ENCODE measurements at places on chromosomes 7 and 10.

GRCh38 chr10:103637927-103638557, 144.5 kb downstream of the NEURL1 start:
- DNase-seq = no peak

GRCh38 chr10:10128387-10128786, 889.3 kb upstream of the CELF2 start:
- no peak for DNase-seq

DNA sequence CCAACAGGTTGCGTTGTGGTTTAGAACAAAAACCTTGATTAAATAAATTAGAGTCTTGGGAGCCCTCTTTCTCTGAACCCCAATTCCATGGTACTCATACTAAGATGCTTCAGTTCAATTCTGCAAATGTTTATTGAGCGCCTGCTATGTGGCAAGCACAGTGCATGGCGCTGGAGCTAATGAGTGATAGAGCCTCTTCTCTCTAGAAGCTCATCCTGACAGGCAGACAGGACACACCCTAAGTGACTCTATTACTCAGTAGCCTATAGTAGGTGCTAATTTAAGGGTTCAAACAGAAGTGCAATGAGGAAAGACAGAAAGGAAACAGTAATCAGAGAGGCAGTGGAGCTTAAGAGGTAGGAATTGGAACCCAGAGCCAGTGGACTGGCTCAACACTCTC, 124.4 kb upstream of the C7orf33 start:
- DNase-seq = no peak

GRCh38 chr7:81482600-81483186, 287.2 kb downstream of the HGF start:
- no peak for DNase-seq

- no peak for DNase-seq
Observed at GRCh38 chr10:118017850-118018249, 28.9 kb downstream of the RAB11FIP2 start.

DNA sequence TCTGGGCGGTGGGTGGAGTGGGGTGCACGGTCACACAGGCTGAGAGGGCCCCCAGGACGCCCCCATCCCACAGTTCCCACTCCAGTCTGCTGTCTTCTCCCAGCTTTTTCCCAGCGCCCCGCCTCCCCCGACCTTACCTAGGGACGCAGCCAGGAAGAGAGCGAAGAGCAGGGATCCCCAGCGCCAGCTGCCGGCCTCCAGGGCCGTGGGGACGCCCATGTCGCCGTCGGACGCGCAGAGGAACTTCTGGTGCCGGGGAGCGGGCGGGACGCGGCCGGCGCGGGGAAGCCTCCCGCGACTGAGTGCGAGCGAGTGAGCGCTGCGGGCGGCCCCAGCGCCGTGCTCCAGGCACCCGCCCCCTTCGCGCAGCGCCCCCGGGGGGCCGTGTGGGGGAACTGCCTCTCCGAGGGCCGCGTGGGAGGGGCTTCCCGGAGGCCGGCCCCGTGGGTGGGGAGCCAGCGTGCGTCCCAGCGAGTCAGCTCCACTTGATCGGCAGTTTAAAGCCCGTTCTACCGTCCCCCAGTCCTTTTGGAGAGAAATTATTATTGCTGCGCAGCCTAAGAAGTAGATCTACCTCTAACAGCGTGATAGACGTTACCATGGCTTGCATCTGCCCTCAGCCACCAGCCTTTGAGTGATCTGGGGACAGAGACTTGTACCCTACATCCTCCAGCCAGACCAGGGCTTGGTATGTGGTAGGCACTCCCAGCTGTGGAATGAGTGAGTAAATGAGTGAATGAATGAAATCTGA, at the start of gene VSIR:
VSIR (minus strand) TSS at position 300 of the 751 bp plus-strand sequence; CDS start at position 219, 81 bp downstream.
- peak; percentile 92 for DNase-seq
